AG09319 (cell line): ENCODE measurements at places on chromosomes 13 and 19.

- no peak for DNase-seq
Measured at GRCh38 chr19:41564515-41565378, 11.2 kb upstream of the CEACAM21 start.

DNA sequence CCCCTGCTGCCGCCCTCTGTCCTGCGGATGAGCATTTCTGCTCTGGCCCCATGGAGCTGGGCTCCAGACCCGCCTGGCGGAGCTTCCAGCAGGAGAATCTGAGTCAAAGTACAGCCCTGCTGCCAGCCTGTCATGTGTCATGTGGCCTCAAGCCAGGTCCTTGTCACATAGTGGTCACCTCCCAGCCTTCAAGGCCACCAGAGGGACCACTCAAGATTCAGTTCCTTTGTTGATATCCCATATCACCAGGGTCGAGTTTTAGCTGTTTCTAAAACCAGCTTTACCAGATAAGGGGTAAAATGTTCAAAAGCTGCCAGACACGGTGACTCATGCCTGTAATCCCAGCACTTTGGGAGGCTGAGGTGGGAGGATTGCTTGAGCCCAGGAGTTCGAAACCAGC is 13.4 kb downstream of the THOP1 start:
- DNase-seq, result no peak

GRCh38 chr13:65638572-65639168 is 1591.5 kb downstream of the PCDH9 start:
- peak; percentile 7 for DNase-seq

DNA sequence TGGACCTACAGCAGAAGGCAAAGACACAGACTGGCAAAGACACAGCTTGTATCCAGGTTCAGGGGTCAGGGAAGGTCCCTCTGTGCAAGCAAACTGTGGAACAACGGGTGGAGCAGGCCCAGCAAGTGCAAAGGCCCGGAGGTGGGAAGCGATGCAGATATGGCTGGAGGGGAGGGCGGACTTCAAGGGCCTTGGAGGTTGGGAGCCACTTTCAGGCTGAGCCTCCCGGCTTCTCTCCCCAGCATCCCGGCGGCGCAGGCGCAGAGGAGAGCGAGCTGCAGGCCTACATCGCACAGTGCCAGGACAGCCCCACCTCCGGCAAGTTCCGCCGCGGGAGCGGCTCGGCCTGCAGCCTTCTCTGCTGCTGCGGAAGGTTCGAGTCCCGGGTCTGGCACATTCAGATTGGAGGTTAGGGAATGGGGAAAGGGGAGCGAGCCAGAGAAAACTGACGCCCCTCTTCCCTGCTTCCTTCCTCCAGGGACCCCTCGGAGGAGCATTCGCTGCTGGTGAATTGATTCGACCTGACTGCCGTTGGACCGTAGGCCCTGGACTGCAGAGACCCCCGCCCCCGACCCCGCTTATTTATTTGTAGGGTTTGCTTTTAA is 2.1 kb upstream of the PNPLA6 start:
- DNase-seq, result peak; percentile 41

DNA sequence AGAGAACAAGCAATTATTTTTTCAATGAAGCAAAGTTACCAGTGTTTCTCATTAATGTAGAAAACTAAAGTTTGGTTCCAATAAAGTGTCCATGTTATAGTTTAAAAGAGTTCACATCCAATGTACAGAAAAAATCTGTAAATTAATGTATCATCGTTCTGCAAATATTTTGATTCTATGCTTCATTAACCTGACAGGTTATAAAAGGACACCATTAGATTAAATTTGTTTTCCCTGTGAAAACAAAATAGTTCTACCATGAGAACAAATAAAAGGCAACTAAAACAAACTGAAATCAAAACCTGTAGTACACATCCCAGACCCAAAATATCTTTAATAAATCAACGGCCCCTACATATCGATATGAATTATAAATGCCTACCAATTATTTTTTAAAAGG is 85.1 kb downstream of the ABCC4 start:
- no peak for DNase-seq

DNA sequence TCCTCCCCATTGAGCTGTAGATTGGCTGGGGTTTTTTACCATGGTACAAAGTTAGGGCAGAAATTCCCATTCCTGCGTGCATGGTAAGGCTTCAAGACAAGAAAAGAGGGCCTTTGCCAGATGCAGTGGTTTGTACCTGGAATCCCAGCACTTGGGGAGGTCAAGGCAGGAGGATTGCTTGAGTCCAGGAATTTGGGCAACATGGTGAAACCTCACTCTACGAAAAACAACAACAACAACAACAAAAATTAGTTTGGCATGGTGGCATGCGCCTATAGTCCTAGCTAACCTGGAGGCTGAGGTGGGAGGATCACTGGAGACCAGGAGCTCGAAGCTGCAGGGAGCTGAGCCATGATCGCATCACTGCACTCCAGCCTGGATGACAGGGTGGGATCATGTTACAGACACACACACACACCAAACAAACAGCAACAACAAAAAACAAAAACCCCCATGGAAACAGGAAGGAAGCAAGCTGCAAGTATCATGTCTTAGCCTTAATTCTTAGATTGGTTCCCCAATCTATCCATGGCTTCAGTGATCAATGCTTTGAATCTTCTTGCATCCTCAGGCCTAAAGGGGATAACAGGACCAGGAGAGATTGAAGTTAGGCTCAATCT is 5.5 kb upstream of the WTIP start:
- DNase-seq, result no peak

DNA sequence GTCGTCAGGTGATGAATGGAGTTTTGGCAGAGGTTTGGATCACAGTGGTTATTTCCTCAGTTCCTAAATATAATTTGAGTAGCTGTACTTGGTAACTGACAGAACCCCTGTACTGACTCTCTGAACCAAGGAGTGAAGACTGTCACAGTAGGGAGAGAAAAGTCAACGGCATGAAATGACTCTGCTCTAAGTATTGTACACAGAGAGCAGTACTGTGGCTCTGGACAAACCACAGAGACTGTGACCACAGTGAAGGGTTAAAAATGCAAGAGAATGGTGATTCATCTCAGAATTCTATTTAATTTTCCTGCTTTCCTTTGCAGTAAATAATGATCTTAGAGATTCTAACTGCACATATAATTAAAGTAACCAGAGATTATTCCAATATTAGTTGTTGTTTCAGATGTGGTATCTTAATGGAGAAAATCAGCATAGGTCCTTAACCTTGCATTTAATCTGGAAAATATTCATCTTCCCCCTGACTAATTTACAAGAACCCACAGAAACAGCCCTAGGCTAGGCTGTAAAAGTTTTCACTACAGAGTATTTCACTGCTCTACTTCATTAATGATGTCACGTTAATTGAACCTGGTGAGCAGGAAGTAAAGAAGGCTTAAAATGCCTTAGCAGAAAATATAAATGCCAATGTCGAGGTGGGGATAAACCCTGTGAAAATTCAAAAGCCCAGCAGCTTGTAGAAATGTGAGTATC is 221.9 kb downstream of the LIG4 start:
- DNase-seq, result no peak

GRCh38 chr13:50589139-50589538 is 254.4 kb downstream of the DLEU7 start:
- peak; percentile 14 for DNase-seq

GRCh38 chr13:47036294-47037008 is 139.6 kb upstream of the HTR2A start:
- DNase-seq, result no peak

DNA sequence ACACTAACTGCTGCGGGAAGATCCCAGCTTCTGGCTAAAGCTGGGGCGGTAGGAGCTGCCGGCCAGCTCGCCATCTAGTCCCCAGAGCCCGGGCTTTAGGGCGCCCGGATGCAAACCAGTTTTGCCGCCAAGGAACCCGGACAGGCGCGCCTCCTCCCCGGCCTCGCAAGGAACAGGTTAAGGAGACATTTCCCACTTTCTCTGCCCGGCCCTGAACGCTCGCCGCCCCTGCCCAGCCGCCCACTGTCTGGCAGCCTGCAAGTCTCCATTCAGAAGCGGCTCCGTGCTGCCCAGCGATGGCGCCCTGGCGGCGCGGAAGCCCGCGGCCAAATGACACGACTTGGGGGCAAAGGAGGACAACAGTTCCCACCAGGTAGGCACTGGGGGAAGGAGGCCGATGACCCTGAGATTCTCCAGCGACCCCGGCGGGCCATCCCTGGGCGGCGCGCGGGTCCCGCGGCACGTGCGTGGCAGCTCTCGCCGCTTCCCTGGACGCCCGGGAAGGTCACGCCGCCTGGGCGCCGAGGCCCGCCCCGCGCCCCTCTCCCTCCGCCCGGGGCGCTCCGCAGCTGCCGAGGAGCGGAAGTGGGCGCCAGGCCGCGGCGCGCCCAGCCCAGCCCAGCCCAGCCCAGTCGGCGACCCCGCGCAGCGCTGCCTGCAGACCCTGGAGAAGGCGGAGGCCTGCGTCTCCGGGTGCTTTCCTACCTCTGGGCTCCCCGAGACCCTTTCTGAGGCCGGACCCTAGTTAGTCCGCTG is 42.2 kb upstream of the HNRNPA1L2 start:
- no peak for DNase-seq

GRCh38 chr13:29707876-29708543 is 112.5 kb upstream of the SLC7A1 start:
- peak; percentile 15 for DNase-seq

DNA sequence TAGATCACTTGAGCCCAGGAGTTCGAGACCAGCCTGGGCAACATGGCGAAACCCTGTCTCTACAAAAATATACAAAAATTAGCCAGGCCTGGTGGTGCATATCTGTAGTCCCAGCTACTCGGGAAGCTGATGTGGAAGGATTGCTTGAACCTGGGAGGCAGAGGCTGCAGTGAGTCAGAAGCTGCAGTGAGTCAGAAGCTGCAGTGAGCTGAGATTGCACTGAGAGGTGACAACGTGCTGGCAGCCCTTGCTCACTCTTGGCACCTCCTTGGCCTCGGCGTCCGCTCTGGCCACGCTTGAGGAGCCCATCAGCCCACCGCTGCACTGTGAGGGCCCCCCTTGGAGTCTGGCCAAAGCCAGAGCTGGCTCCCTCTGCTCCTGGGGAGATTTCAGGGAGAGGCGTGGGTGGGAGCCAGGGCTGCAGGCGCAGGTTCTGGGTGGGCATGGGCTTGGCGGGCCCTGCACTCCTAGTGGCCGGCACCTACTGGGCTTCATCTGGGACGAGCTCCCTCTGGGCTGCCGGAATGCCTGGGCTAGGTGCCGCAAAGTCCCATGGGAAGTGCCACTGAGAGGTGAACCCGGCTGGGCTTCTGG is 39.5 kb upstream of the RPL21 start:
- no peak for DNase-seq

DNA sequence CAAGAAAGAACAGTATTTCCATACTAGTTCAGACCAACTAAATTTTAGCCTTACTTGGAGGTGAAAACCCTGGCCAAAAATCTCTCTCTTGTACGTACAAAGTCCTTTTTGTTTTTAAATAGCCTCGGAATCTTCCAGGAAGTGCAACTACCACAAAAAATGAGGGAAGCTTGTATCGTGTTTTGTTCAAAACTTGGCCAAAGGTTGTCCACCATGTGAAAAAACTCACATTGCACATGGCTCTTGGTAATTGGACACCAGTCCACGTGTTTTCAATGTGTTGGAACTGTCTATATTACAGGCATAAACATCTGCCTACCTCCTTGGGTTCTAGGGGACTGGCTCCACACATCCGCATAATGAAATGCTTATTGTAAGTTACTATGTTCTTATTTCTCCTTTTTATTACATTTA is 15.2 kb upstream of the STRN4 start:
- DNase-seq, result peak; percentile 75
